Activated T-helper 9 cell treated with anti-CD3 and anti-CD28 coated beads, Interleukin-2, amount 50 U/mL, for 16 hours (primary cell): ENCODE measurements at places on chromosomes 5 and 9.

GRCh38 chr5:162096448-162096847 is 28.9 kb downstream of the GABRG2 start:
- DNase-seq: no peak

DNA sequence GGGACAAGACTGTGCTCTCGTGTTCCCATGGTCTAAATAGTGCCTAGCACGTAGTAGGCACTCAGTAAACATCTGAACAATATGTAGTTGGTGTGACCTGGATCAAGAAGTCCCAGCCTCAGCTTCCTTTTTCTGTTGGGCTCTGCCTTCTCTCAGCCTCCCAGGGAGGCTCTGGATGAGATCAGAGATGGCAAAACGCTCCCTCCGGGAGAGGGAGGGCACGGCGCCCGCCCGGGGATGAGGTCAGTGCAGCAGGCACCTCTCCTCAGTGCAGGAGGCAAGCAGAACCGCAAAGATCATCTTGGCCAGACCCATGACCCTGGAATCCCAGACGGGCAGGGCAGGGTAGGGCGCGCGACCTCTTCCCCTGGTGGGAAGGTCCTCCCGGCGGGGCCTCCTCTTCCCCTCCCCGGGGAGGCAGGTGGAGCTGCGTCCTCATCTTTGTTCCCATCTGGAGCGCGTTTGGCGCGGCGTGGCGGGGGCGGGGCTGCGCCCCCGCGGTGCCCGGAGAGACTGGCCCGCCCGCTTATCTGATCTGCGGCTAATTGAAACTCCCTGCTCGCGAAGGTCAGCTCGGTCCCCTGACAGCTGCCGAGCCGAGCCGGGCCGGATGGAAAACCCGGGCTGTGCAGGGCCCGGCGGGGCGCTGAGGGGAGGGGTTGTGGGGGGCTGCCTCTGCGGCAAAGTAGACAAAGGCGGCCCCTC is 60.9 kb downstream of the CXXC5 start:
- DNase-seq: no peak

DNA sequence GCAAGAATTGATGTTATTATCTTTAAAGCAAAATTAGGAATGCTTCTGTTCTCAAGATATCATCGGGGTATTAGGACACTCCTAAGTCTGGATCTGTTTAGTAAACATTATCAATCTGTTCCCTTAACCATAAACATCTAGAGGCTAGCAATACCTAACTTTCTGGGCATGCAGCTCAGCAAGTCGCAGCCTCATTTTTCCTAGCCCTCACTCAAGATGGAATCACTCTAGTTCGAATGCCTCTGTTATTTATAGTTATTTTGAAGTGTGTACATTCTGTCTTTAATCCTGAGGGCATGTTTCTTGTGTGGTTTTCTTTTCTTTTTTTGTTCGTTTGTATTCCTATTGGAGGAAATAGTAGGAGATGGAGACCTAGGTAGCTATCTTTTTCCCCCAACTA is 66.9 kb downstream of the FER start:
- DNase-seq: no peak

DNA sequence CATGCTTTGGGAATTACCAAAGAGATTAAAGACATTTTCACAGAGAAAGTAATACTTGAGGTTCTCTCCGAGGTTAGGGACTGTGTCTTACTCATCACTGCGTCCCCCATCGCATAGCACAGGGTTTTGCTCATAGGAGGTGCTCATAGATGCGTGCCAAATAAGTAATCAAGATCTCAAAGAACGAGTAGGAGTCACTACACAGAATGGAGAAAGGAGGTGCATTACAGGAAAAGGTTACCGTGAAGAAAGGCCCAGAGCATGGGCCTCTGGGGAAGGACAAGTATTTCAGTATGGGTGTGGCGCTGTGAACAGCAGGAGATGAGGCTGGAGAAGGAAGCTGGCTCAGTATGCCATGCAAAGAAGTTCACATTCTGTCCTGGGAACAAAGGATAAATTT is 182.4 kb downstream of the ACTL7B start:
- DNase-seq: no peak

- no peak for DNase-seq
Observed at GRCh38 chr5:170114271-170114670, 8.6 kb downstream of the FOXI1 start.

- no peak for DNase-seq
Observed at GRCh38 chr5:176778921-176779465, 31.4 kb upstream of the UNC5A start.

DNA sequence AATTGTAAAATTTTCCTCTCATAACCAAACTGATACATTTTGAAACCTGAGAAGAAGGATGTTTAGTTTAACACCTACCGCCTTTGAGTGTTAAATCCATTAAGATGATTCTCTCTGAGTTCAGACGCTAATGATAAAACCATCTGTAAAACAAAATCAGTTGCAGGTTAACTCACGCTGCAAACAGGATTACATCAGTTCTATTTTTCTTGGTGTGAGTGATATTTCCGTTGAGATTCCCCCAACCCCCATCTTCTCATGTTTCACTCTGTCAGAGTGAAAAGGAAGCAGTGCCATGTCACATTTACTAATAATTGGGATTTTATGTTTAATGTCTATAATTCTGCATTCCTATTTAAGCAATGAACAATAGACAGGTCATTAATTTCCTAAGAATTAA is 146.5 kb downstream of the FANCC start:
- DNase-seq: no peak

GRCh38 chr5:2910401-2911175 is 159.1 kb upstream of the IRX2 start:
- no peak for DNase-seq

DNA sequence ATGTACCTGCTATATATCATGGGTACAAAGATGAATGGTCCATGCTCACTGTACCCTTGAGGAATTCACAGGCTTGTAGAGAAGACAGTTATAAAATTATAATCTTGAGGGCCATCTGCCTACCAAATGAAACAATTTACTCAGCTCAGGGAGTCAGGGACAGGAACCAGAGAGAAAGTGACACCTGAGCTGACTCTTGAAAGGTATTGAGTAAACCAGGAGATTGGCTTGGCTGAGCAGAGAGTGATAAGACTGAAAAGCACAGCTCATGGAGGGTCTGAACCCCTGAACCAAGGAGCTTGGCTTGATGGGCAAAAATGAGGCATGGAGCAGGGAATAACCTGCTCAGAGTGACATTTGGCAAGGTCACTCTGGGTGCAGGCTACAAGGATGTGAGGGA is 147.3 kb downstream of the FAM114A2 start:
- no peak for DNase-seq

- DNase-seq: no peak
Observed at GRCh38 chr5:125201446-125202052, 455.1 kb upstream of the ZNF608 start.

- no peak for DNase-seq
Observed at GRCh38 chr9:27393054-27393846, 96.3 kb upstream of the EQTN start.

- DNase-seq: no peak
Observed at GRCh38 chr9:33645706-33646105, 121.7 kb downstream of the ANKRD18B start.

- DNase-seq: no peak
Observed at GRCh38 chr5:180696116-180696515, 43.7 kb downstream of the OR2Y1 start.

- DNase-seq: no peak
Observed at GRCh38 chr5:137937994-137938750, 48.9 kb downstream of the PKD2L2 start.

DNA sequence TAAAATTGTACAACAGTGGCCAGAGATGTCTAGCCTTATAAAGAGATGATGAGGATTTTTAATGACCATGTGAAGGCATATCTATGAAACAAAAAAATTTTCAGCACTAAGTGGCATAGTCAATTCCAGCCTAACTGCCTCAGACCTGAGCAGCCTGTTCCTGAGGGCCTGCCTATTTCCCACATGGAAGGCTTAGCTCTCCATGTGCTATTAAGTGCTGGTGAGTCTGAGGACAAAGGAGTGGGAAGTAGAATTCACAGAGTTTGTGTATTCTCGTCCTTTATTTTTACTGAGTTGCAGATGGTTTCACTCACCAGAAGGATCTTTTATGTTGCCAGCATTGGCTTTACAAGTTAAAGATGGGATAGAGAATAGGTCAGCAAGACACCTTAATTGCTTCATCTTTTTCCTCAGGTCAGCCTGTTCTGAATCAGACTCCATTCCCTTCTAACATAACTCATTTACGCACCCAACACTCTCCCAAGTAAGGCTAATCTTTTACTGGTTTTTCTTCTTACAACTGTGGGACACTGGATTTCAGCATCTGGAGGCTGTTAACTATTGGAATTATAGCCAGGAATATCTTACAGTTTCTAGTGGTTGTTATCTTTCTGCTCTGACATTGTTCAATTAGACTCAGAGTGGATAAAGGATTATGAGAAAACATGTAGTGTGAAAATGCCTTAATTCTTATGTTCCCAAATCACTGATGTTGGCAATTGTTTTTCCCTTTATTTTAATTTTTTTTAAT is 76.8 kb downstream of the ISOC1 start:
- no peak for DNase-seq

GRCh38 chr5:102971676-102972293 is 148.2 kb downstream of the GIN1 start:
- no peak for DNase-seq

- DNase-seq: no peak
Observed at GRCh38 chr5:152474961-152475360, 69.9 kb upstream of the NMUR2 start.

DNA sequence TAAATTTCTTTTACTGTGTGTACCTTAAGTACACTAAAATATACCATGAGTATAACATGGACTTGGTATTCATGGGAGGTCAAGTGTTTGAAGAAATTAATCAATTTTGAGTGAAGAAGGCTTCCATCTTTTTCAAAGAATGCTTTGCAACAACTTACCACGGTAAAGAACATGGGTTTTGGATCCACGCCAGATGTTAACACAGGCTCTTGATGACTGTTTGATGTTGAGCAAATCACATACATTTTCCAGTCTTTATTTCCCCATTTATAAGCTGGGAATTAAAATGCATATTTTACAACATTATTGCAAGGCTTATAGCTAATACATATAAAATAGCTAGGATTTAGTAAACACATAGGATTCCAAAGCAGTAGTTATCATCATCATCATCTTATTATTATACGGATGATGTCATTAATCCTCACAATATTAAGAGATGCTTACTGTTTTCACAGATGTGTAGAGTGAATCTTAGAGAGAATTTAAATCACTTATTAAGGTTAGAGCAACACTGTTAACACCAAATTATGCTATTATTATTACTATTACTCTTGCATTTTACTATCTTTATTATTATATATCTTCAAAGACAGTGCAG is 362.0 kb downstream of the PRELID2 start:
- no peak for DNase-seq

DNA sequence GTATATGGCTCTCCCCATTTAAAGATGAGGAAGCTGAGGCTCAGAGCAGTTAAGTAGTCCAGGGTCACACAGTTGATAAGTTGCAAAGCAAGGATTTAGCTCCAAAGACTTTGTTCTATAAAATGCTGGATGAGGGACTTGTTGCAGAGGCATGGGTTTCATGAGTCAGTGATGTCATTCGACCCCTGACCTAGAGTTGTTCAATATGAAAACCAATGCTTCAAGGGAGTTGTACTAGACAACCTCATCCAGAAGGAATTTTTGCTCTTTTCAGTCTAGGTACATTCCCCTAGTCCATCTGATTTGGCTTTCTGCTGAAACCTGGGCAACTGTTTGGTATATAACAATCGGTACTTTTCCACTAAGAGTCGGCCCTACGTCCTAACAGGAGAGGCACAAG is 550.4 kb downstream of the EBF1 start:
- no peak for DNase-seq

- no peak for DNase-seq
Observed at GRCh38 chr5:122653087-122654017, 121.5 kb upstream of the SNX2 start.

DNA sequence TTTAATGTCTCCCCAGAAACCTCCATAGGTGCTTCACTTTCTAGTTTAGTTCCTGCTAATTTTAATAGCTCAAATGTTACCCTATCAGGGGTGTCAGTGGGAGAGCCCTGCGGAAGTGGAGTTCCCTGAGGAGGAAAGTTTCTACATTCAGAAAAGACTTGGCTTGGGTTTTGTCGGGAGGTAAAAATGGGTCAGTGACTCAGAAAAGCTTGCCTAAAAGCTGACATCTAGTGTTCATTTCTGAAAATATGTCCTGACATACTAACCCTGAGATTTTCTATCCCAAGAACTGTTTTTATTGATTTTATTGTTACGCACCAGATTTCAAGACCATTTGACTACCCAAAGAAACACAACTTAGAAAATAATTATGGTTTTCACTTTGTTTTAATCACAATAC is 40.9 kb upstream of the GLDC start:
- DNase-seq: no peak

- DNase-seq: no peak
Observed at GRCh38 chr9:74556685-74557084, 59.5 kb downstream of the RORB start.

DNA sequence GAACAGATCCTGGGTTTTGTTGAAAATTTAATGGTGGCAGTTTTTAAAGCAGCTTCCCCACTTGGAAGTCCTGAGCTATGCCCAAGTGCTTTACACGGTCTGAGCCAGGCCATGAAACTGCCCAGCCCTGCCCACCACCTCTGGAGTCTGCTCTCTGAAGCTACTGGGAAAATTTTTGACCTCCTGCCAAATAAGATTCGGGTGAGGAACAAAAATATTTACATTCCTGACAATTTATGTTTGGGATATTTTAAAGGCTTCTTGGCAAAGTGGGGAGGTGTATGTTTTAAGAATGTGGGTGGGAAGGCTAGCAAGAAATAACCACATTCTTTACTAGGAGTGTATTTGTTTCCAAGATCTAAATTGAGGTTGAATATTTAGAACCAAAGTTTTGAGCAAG is 50.0 kb downstream of the HACD4 start:
- DNase-seq: no peak

DNA sequence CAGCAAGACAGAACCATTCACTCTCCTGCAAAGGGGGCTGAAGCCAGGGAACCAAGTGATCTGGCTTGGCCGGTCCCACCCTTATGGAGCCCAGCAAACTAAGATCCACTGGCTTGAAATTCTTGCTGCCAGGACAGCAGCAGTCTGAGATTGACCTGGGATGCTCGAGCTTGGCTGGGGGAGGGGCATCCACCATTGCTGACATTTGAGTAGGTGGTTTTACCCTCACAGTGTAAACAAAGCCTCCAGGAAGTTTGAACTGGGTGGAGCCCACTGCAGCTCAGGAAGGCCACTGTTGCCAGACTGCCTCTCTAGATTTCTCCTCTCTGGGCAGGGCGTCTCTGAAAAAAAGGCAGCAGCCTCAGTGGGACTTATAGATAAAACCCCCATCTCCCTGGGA is 60.5 kb downstream of the TNFSF8 start:
- DNase-seq: no peak

DNA sequence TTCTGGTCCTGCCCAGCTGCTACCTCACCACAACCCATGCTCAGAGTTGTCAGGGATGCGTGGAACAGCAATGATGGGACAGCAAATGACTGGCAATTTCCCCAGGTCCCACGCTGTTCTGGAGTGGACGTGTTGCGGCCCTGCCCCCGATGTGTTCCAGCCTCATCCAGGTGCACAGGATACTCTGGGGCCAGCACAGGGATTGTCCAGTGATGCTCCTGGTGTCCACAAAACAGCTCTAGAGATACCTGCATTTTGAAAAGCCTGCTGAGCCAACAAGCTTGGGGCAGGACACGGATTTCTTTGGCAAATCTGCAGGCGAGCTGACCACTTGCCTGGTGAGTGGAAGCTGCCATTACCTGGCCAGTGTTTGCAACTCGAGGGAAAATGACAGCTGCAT is 88.7 kb downstream of the ANKRD33B start:
- DNase-seq: no peak

- no peak for DNase-seq
Observed at GRCh38 chr9:84850830-84851392, 181.4 kb downstream of the NTRK2 start.

- no peak for DNase-seq
Observed at GRCh38 chr5:151174612-151175101, 17.1 kb upstream of the ANXA6 start.

- no peak for DNase-seq
Observed at GRCh38 chr5:171524466-171524865, 105.0 kb downstream of the FGF18 start.
